ENCODE measurements at places on chromosomes 5 and 9. TPM values are rescaled to one million over a fixed set of nuclear protein-coding genes. Genes with fewer than 3 reads are reported as not detected.

DNA sequence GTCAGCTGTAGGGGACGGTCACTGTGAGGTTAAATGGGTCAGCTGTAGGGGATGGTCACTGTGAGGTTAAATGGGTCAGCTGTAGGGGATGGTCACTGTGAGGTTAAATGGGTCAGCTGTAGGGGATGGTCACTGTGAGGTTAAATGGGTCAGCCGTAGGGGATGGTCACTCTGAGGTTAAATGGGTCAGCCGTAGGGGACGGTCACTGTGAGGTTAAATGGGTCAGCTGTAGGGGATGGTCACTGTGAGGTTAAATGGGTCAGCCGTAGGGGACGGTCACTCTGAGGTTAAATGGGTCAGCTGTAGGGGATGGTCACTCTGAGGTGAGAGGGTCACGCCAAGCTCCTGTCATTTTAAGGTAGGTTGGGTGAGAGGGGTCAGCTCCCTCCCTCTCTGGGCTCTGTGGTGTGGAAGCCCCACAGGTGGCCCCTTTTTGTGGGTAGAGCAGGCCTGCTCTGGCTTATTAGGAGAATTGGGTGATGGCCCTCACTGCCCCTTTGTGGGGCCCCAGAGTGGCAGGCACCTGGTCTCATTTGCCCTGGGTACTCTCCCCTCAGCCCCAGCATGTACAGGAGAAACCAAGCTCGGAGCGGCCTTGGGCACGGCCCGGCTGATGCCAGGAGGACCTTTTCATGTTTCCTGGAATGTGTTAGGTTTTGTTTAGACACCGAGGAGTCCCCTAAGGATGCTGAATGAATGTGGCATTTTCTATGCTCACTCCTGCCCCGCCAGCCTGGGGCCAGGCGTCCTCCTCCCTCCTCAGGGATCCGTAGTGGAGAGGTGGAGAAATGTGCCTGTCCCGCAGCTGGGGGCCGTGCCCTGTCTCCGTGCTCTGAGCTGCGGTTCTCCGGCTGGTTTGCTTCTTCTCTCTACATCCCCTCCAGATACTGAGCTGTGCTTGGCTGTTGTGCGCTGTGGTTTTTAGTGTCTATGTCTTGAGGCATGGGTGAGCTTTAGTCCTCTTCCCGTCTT, 31.4 kb downstream of the AHRR start:
- no peak for DNase-seq

The PDZD2 gene
- 20.2 TPM for polyA plus RNA-seq

DNA sequence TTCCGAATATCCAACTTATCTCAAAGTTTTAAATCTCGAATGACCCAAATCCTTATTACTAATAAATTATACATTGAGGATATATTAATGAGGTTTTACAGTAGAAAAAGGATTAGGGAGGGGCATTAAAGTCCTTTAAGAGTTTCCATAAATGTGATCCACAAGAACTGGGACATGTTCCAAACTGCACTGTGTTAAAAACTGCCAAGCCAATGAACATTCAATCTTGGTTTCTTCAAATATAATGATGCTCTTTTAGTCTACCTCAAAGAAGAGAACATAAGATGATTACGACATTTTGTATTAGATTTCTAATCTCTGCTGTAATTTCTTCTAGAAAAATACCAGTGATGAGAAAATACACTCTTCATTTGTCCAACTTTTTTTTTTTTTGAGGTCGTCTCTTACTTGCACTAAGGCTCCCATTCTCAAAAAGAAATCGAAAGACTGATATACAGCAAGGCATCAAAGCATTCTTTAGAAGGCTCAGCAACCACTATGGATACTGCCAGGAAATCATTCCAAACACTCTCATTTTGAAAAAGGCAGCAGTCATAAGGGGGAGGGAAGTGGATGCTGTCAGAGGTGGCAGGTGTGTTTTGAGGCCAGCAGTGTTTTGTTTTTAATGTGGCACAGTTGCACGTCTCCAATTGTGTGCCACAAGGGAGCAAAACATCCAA, 1.7 kb downstream of the PTAR1 start:
- DNase-seq = no peak

GRCh38 chr9:81082221-81082620, 607.1 kb downstream of the TLE1 start:
- DNase-seq = no peak

- DNase-seq = no peak
Observed at GRCh38 chr9:94623253-94623652, 16.1 kb downstream of the FBP1 start.

The KCNMB1 gene
- 1.5 TPM for polyA plus RNA-seq

DNA sequence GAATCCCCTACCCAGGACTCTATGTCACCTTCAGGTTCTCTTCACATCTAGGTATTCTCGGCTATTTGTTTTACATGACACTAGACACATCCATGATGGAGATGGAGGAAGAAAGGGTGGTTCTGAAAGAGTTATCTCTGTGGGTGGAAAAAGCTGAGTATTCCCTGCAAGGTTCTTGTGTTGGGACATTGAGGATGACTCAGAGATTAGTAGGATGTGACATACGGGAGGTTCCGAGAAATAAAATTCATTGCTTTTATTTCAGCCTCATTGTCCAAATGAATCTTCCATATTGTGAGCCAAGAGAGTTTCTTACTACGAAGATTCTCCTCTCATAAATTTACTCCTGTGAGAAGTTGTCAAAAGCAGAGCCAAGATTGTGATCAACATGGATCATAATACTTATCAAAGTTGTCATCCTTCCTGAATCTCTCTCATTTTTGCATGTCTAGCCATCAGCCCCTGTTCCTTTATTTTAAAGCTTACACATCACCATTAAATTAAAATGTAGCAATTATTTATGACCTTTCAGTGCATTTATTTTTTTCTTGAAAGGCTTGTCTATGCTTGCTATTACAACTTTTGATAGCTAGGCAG, 370.0 kb downstream of the PSAT1 start:
- no peak for DNase-seq

- no peak for DNase-seq
Observed at GRCh38 chr9:134321531-134321930, 4.7 kb upstream of the RXRA start.

GRCh38 chr5:40308867-40309266, 370.8 kb upstream of the PTGER4 start:
- no peak for DNase-seq

Measured in right renal cortex interstitium (tissue), 3 donors.